ENCODE measurements at places on chromosomes 6 and 20.

GRCh38 chr6:139635401-139636130, 261.1 kb upstream of the CITED2 start:
- DNase-seq = no peak

DNA sequence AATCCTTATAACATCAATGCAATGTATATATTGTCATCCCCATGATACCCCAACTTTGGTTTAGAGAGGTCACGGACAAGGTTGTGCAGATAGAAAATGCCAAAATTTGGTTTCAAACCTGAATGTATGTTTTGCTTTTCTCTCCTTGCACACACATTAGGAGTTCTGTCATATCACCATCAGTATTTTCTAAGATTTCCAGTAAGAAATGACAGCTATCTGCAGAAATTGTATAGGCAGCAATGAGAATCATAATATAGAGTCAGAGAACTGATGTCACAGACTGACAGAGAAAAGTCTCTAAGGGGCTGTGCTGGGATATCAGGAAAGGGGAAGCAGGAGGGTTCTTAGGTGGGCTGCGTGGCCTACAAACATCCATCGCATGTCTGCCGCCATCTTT, 140.0 kb downstream of the AKAP7 start:
- no peak for DNase-seq

- DNase-seq = no peak
Observed at GRCh38 chr6:170232186-170233002, 58.5 kb downstream of the DLL1 start.

GRCh38 chr20:17665756-17666155, 16.3 kb downstream of the RRBP1 start:
- DNase-seq = no peak

DNA sequence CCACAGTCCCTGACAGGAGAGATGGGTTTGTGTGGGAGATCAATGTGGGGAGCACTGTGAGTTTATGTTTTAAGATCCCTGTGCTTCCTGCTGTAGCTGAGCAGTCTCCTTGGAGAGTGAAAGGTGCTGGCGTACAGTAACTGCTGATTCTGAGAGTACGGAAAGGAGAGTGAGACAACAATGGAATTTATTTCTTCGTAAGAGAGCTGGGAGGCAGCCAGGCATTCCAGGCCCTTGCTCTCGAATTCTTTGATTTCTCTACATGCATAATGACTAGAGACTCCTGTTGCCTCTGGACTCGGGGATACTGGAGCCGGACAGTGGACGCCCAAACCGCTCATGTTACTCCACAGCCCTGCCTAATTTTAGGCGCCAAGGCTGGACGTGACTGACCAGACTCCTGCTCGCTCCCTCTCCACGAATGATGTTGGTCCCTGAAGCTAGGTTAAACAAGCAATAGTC, 131.0 kb upstream of the PHACTR1 start:
- no peak for DNase-seq

- no peak for DNase-seq
Observed at GRCh38 chr6:39847221-39847620, 55.0 kb downstream of the DAAM2 start.

- DNase-seq = no peak
Observed at GRCh38 chr6:170174771-170175643, 115.9 kb downstream of the DLL1 start.

DNA sequence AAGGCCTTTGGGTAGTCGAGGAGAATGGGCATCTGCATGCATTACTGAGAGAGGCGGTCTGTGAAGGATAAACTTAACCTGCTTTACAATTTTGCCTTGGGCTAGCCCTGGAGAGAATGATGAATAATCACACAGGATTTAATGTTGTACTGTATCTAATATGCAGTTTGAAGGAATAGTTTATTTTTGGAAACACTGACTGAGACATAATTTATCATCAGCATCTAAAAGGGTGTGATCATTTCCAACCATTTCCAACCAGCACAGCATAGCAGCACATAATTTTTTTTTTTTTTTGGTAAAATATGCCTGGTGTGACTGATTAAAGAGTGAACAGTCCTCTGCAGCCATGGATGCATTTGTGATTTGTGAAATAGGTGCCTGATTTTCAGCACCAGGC, 519.5 kb downstream of the PHF3 start:
- no peak for DNase-seq

- DNase-seq = no peak
Observed at GRCh38 chr20:41168281-41169161, 31.2 kb downstream of the PLCG1 start.

DNA sequence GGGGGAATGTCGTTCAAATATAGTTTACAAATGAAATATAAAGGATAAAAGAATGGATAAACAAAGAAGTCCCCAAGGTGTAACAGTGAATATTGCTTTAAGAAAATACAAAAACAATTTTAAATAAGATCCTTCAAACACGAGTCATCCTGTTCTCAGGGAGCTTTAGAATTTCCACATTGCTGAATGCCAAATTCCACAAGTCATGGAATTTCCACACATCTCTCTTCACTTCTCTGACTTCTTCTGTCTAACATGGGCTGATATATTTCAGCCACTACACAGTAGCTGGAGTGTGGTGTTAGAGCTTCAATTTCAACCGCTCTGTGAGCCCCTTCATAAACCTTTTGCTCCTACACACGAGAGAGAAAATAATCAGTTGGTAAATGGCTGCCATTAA, 28.0 kb downstream of the IL22RA2 start:
- DNase-seq = no peak

DNA sequence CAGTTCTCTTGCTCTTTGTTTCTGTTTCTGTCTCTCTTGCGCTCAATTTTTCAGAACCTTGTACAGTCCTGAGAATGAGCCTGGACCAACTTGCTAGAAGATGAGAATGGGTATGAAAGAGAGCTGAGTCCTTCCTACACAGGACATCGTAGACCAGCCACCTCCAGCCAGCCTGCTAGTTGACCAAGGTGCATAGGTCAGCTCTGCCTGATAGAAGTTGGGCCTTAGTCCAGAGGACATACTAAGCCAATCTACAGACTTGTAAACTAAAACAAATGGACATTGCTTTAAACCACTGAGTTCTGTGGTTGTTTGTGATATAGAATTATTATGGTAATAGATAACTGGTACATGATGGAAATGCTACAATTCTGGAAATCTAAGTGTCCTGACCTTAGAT, 236.4 kb upstream of the ZFP64 start:
- DNase-seq = no peak

GRCh38 chr6:10962673-10963072, 75.8 kb downstream of the SYCP2L start:
- DNase-seq = no peak

GRCh38 chr6:63537959-63538300, 34.4 kb upstream of the LOC128125822 start:
- DNase-seq = no peak

DNA sequence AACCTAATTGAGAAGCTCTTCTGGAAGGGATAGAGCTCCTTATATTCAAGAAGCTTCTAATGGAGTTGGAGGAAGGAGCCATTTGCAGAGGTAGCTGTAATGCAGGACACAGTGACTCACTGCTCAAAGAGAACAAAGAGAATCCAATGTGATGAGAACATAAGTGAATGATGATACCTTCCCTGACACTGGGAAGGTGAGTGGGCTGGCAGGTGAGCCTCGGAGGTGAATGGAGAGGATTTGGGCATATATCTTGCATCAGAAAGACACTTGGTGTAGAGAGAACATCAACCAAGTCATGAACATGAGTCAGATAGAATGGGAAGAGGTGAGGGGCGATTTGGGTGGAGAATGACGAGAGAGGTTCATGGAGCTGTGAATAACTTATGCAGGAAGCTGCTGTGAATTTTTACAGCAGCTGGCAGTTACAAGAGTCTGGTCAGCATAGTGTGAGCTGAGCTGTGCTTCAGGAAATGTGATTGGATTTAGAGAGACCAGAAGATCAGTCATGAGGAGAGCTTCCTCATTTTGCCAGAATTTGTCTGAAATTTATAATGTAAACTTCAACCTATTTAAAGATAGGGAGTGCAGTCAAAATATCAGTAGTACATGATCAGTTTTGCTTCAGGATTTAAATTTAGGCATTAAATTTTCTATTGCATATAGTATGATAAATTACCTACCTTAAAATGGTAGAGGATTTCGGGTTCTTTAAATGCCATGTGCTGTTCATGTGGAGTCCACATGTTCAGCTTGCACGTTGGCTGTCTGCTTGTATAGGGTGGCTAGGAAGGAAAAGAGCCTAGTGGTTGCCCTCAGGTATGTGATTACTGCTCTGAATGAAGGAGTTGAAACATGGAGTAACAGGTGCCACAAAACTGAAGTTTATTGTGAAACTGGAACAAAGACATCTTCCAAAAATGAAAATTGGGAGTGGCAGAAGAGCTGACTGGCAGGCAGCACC, 59.2 kb upstream of the KIF25 start:
- DNase-seq = no peak

GRCh38 chr6:139014945-139015344, 13.6 kb upstream of the ABRACL start:
- no peak for DNase-seq
